ENCODE measurements at places on chromosomes 7 and 10.

GRCh38 chr7:96016056-96016586 is 243.8 kb downstream of the DYNC1I1 start:
- no peak for DNase-seq

DNA sequence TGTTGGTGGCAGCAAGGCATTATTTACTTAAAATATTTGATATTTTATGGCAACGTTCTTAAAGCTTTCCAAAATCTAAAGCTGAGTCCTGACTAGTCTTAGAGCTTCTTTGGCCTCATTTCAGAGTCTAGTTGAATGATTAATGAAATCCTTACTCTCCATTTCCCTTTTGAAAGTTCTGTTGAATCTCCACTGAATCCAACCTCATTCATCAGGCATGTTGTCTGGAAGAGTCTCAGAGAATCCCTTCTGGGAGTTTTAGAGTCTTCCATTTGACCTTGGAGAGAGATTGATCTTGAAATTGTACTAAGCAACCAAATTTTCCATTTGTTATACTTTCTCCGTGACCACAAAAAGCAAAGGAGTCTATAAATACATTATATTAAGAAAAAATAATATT is 198.5 kb upstream of the TMEM196 start:
- no peak for DNase-seq

- DNase-seq = no peak
Observed at GRCh38 chr10:66405566-66405965, 520.3 kb upstream of the LRRTM3 start.

GRCh38 chr10:113648478-113648877 is 15.4 kb downstream of the NRAP start:
- DNase-seq = no peak

DNA sequence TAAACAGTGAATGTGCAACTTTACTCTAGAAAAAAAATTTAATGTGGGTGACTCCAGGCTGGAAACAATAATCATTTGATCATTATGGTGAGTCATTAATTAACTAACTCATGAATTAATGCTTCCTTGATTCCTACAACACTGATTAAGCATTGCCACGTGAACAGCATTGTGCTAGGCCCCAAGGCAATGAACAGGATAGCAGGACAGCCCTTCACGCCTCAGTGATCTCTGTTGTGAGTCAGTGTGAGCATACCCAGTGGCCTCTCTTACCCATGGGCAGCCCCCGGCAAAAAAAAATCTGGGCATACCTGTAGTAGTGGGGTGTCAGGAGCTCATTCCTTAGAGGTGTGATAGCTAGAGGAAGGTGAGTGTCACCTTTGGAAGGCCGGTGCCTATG is 76.0 kb downstream of the DENND2A start:
- no peak for DNase-seq

DNA sequence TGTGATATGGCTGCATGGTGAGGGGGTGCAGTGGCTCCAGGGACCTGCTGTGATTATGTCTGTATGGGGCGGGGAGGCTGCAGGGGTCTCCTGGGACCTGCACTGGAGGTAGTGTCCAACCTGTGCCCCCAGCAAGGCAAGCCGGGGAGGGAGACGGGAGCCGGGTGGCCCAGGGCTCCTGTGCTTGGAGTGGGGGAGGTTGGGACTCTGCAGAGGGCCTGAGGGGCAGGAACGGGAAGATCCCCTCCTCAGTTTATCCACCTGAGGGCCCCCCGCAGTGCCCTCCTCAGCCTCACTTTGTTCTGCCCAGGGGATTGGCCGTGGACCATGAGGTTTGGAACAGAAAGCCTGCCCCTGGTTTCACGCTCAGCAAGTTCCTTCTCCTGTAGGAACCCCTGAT is 22.8 kb upstream of the PWWP2B start:
- DNase-seq = no peak

DNA sequence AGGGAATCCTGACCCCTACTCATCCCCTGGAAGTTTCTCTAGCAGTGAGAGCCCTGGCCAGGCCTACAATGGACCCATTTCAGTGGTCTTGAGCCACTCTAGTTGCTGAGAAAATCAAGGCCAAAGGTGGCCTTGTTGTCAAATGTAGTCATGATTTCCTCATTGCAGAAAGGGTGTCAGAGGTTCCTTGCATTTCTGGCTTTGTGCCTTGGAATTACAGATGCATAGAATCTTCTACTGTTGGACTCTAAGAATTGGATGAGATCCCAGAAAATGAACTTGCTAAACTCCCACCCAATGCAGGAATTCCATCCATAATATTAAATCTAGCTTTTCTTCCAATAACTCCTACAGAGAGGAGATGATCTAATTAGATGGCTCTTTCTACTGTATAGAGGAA is 12.2 kb downstream of the CPA2 start:
- DNase-seq = no peak

GRCh38 chr7:2616387-2617324 is 15.1 kb upstream of the TTYH3 start:
- DNase-seq = no peak

- no peak for DNase-seq
Observed at GRCh38 chr7:110521357-110521911, 569.5 kb upstream of the LRRN3 start.

DNA sequence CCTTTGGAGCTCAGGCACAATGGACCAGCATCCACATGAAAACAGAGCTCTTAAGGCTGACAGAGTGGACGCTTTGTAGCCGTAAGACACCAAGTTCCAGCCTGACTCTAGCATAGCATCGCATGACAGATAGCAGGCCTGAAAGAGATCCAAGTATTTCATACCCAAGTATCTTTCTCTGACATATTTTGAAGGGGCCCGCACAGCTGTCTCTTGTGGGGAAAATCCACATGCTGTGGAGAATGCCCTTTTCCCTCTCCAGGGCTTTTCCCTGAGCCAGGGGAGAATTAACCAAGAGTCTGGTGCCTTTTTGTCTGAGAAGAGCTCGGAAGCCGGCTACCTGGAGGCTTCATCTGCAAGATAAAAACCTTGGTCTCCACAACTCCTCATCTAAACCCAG is 51.0 kb downstream of the CFAP46 start:
- no peak for DNase-seq

GRCh38 chr7:128322040-128322643 is 21.6 kb downstream of the RBM28 start:
- DNase-seq = no peak

DNA sequence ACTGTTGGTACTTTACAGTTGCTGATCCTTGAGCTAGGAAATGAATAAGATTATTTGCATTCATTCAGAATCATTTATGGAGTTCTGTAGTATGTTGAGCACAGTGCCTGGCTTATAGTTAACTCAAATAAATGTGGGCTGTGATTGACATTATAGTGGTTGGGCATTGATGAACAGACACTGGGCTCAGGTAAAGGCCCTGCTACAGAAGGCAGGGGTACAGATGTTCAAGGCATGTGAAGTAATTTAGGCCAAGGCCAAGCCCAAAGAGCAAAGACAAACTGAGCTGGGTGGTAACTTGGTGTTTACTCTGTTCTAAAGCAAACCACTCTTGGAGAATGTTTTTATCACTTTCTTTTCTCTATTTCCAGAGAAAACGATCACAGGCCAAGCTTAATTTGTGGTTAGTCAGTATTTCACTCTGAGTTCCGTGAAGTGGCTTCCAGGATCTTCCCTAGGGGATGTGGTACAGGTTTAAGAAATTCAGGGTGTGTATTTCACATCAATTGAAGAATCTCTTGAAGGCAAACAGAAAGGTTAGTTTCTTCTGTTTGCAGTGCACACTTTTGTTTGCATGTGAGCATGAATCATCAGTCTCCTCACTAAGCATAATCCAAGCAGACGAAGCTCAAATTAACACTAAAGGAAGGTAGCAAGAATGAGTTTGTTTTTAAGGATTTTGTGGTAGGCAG is 113.9 kb upstream of the PRR15 start:
- DNase-seq = no peak

GRCh38 chr7:35555934-35556333 is 139.0 kb downstream of the HERPUD2 start:
- DNase-seq = no peak

- DNase-seq = no peak
Observed at GRCh38 chr7:92968502-92968901, 132.1 kb upstream of the CDK6 start.

DNA sequence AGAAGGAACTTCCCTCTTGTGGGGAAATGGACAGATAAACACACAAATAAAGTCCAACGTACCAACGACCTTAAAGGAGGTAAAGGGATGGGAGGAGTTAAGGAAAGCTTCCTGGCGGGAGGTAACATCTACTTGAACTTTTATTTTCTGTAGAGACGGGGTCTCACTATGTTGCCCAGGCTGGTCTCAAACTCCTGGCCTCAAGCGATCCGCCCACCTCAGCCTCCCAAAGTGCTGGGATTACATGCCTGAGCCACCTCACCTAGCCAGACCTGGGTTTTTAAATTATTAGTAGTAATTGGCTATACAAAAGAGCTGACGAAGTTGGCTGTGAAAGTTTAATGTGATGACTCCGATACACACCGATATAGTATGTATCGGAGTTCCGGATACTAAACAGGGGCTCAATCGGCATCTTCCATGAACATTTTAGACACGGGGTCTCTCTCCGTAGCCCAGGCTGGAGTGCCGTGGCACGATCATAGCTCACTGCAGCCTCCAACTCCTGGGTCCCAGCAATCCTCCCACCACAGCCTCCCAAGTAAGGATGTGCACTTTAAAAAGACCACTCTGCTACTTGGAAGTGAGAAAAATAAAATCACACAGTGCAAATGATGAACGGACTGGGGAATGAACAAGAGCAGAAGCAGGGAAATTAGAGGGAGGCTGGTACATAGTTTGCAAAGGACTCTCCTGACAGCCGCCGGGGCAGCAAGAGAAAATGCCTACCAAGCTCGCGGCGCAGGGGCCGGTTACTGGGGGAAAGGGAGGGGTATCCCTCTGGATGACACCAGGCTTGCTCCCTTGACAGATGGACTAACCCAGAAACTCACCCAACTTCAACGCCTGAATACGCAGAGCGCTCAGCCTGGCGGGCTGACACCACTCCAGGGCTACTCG is 1.0 kb downstream of the BCL7B start:
- DNase-seq = no peak

- DNase-seq = no peak
Observed at GRCh38 chr7:73573276-73573675, 5.1 kb downstream of the TBL2 start.

DNA sequence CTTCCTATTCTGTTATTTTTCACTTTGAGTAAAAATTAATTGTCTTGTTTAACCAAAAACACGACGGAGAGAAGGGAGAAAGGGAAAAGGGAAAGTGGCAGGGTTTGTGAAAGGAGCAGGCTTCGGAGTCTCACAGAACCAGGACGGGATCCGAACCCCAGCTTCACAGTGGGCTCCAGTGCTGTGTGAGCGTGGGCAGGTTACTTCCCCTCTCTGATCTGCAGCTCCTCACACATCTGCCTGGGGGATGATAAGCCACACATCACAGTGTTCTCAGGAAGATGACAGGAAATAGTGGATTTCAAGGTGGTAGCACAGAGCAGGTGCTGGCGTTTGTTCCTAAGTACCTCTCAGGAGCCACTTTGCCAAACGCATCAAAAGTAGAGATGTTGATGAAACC is 94.2 kb upstream of the GPR26 start:
- no peak for DNase-seq

DNA sequence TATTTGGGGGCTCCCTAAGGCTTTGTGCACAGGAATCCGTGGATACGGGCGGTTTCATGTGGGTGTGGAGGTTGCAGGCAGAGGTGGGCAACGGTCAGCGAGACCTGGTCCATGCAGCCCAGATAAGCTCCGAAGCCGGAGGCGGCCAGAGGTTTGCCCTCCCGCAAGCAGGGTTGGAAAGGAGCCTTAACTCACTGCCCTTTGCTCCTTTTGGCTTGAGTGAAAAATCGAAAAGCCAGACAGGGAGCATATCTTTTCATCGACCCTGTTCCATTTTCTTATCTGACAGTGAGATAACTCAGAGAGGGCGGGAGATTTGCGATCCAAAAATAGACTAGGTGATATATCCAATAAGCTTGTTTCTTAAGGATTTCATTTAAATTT is 1.5 kb downstream of the GRM3 start:
- DNase-seq = no peak

- no peak for DNase-seq
Observed at GRCh38 chr10:60234551-60234950, 155.1 kb downstream of the ANK3 start.

DNA sequence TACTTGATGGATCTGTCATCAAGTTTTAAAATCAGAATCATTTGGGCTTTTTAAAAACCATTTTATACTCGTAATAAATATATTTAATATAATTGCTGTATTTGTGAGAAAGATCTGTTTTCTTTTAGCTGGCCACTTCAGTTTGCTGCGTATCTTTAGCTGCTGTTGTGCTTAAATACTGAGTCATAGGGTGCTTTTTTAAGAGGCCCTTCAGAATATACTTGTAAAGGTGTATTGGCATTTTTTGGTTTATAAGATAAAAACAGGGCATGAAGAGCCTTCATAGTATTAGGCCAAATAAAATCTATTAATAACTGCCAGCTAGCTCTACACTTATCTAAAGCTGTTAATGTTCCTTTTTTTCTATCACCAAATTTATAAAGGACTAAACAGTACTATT is 43.8 kb downstream of the STK17A start:
- DNase-seq = no peak

Measured in GM12891 (cell line).